Lower lobe of right lung (tissue), 2 donors: ENCODE measurements at places on chromosomes 7 and 10. TPM values are rescaled to one million over a fixed set of nuclear protein-coding genes. Genes with fewer than 3 reads are reported as not detected.
A peak's percentile ranks its signal among the peaks of the same experiment; 100 is the strongest.

- H3K27me3 ChIP-seq = peaks cover 35% of the 10 kb centered on the region
- no peak overlapping the region for H3K4me3 ChIP-seq
- no peak for DNase-seq
- no peaks in the 10 kb centered on the region for H3K36me3 ChIP-seq
- no peaks in the 10 kb centered on the region for H3K4me1 ChIP-seq
Observed at GRCh38 chr10:123555616-123556015, 110.5 kb upstream of the GPR26 start.

The PNLIP gene
- total RNA-seq = not detected

The CREB5 gene
- total RNA-seq = 10.3 TPM

GRCh38 chr7:84095971-84096370 lies 98.6 kb downstream of the SEMA3A start:
- no peaks in the 10 kb centered on the region for H3K27me3 ChIP-seq
- no peak overlapping the region for H3K27ac ChIP-seq
- no peak overlapping the region for H3K4me3 ChIP-seq
- H3K4me1 ChIP-seq = no peaks in the 10 kb centered on the region

- no peaks in the 10 kb centered on the region for H3K4me1 ChIP-seq
- H3K36me3 ChIP-seq = no peaks in the 10 kb centered on the region
- H3K4me3 ChIP-seq = peak overlapping the region; percentile 33
- no peak overlapping the region for H3K27ac ChIP-seq
- H3K27me3 ChIP-seq = no peaks in the 10 kb centered on the region
Observed at GRCh38 chr10:125344573-125345171, 184.3 kb upstream of the CTBP2 start.

- H3K27ac ChIP-seq = no peak overlapping the region
- H3K4me3 ChIP-seq = no peak overlapping the region
- no peaks in the 10 kb centered on the region for H3K4me1 ChIP-seq
- H3K27me3 ChIP-seq = no peaks in the 10 kb centered on the region
- no peaks in the 10 kb centered on the region for H3K36me3 ChIP-seq
- DNase-seq = no peak
Observed at GRCh38 chr7:4054158-4054557, 627.9 kb upstream of the FOXK1 start.

- peak overlapping the region; percentile 62 for H3K27ac ChIP-seq
- H3K27me3 ChIP-seq = no peaks in the 10 kb centered on the region
- H3K4me3 ChIP-seq = peak overlapping the region; percentile 3
- no peak for DNase-seq
Observed at GRCh38 chr7:4707217-4707741, 25.2 kb downstream of the FOXK1 start.

- H3K4me3 ChIP-seq = no peak overlapping the region
- no peaks in the 10 kb centered on the region for H3K27me3 ChIP-seq
- no peak for DNase-seq
- H3K36me3 ChIP-seq = no peaks in the 10 kb centered on the region
- no peaks in the 10 kb centered on the region for H3K4me1 ChIP-seq
- no peak overlapping the region for H3K27ac ChIP-seq
Observed at GRCh38 chr7:149750122-149750845, 23.1 kb downstream of the ZNF467 start.

DNA sequence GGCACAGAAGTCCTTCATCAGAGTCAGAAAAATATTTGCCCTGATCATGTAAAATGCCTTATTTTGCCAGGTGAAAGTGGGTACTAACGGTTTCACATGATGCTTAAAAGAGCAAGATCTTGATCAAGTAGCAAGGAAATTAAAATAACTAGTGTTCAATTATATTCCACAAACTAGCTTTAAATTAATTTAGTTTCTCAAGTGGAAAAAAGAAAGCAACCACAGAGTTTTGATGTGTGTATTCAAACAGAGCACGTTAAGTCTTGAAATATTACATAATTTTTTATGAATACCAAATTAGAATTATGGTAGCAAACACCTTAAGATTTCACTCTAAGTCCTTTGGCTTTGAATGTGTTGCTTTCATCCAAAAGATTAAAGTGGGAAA lies 47.3 kb downstream of the PIP4K2A start:
- H3K36me3 ChIP-seq = no peaks in the 10 kb centered on the region
- H3K4me3 ChIP-seq = no peak overlapping the region
- H3K27ac ChIP-seq = no peak overlapping the region
- H3K4me1 ChIP-seq = peaks cover 19% of the 10 kb centered on the region
- no peak for DNase-seq
- no peaks in the 10 kb centered on the region for H3K27me3 ChIP-seq

DNA sequence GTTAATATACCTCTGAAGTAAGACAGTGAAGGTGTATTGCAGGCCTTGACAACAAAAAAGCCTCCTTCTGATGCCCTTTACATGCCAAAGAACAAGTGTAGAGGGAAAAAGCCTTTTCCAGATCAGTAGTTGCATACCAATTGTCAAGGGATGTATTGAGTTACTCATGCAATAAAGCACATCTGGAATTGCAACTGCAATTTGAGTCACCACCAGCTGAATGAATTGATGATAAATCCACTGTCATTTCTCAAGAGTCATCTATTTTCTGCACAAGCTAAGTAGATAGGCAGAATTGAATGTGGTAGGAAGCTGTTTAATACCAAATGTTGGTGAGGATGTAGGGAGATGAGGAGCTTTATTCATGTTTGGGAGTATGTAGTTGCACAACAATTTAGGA lies 325.9 kb upstream of the SMIM30 start:
- H3K4me3 ChIP-seq = no peak overlapping the region
- H3K27me3 ChIP-seq = no peaks in the 10 kb centered on the region
- H3K27ac ChIP-seq = no peak overlapping the region
- DNase-seq = no peak
- no peaks in the 10 kb centered on the region for H3K36me3 ChIP-seq

DNA sequence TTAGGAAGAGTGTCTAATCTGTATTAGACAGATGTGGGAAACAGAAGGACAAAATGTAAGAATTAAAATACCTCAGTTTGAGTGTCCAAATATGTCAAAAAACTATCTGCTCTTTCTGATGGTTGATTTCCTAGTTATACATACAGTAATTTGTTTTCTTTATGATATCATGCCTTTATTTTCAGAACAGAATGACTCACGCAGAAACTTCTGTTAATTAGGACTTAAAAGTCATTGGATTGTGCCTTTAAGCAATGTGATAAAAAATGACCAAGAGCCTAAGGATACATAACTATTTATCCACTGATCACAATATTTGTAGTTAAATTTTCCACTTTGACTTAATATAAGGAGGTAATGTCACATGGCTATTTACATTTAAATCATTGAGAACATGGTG lies 206.7 kb upstream of the PTPRZ1 start:
- DNase-seq = no peak
- H3K36me3 ChIP-seq = no peaks in the 10 kb centered on the region
- no peak overlapping the region for H3K4me3 ChIP-seq
- H3K27me3 ChIP-seq = no peaks in the 10 kb centered on the region
- no peaks in the 10 kb centered on the region for H3K4me1 ChIP-seq
